ENCODE measurements at places on chromosomes 6 and 20.

GRCh38 chr6:119148098-119148824 lies 69.8 kb upstream of the FAM184A start:
- no peak for DNase-seq

- DNase-seq, result no peak
Observed at GRCh38 chr6:25794784-25795183, 37.1 kb downstream of the SLC17A1 start.

- no peak for DNase-seq
Observed at GRCh38 chr6:118748311-118749062, 97.1 kb upstream of the CEP85L start.

DNA sequence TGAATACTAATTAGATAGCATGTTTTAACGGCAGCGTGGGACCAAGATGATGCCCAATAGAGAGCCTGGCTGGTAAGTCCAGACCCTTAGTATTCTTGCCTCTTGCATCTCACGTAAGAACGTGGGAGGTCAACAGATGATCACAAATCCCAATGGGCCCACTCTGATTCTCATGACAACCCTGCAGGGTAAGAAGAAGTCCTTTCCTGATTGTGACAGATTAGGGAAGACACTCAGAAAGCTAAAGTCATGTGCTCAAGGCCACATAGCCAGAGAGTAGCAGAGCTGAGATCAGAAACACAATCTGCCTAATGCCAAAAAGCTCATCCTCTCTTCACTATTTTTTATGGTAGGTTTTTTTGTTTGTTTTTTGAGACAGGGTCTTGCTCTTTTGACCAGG lies 103.8 kb downstream of the RALGAPA2 start:
- no peak for DNase-seq

DNA sequence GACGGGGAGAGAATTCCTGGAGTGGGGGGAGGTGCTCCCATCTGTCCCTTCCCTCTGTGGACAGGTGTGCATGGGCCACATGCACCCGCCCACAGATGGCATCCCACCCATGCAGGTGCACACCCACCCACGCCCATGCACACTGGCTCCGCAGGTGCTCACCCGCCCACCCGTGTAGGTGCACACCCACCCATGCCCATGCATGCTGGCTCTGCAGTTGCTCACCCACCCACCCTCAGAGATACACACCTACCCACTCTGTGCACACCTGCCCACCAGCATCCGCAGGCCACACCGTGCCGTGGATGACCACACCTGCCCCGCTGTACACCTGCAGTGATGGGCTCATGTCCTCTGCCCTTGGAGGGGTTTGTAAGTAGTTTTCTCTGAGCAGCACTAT lies 132.0 kb downstream of the PHACTR3 start:
- no peak for DNase-seq

DNA sequence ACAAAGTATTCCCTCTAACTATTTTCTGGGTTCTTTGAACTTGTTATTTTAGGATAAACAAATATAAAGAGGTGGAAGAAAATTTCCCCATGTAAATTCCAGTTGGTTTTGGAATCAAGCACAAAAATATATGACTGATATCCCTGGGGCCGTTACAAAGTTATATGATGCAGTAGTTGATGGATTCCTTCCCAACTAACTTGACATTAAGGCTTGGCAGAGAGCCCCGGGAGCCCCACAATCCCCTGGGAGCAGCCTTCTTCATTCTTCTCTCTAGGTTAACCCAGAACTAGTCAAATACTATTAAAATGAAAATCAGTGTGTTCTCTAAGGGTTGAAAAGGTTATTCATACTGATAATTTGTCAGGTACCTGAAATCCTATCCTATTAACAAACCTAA lies 508.9 kb upstream of the SOX4 start:
- no peak for DNase-seq

GRCh38 chr6:152696522-152696921 lies 1.2 kb upstream of the MYCT1 start:
- no peak for DNase-seq

- DNase-seq, result no peak
Observed at GRCh38 chr20:47914792-47915191, 129.5 kb upstream of the SULF2 start.

DNA sequence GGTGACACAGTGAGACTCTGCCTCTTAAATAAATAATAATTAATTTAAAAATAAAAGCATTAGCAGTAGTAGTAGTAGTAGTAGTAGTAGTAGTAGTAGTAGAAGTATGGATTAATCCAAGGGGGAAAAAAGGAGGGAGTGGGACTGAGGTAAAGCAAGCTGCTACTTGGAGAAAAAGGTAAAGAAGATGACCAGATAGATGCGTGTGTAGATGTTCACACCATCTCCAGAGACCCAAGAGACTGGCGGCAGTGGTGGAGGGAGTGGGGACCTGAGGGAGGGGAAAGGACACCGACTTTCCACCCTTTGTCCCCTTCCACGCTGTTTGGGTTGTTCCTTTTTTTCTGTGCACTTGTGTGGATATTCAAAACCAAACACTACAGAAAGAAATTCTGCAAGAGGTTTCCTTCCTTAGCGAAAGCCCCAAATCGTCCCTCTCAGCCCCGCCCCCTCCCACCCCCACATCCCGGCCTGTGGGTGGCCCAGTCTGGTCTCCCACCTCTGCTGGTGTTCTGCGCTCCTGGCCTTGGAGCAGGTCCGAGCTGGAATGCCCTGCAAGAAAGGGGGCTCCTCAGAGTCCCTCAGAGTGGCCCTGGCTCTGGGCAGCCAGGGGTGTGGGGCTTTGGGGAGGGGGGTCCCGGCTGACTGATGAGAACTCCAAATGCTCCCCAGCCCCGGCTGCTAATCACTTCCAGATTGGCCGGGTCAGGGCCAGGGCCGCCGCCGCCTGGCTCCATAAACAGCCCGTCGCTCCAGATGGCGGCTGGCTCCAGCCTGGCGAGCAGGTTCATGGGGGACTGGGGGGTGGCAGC lies 60.2 kb downstream of the UBE2V1 start:
- DNase-seq, result no peak

- DNase-seq, result no peak
Observed at GRCh38 chr6:154251116-154251515, 105.5 kb downstream of the IPCEF1 start.

DNA sequence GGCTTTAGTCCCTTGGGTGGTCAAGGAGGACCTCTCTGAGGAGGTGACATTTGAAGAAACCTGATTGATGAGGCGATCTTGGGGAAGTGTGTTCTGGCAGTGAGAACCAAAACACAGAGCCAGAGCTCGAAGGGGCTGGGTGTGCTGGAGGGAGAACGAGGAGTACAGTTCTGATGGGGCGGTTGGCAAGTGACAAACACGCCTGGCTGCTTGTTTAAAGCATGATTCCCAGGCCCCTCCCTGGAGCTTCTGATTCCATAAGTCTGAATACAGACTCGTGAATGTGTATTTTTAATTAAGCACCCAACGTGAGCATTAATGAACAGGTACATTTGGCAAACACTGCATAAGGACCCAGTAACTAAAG lies 886 bp upstream of the NFATC2 start:
- no peak for DNase-seq

DNA sequence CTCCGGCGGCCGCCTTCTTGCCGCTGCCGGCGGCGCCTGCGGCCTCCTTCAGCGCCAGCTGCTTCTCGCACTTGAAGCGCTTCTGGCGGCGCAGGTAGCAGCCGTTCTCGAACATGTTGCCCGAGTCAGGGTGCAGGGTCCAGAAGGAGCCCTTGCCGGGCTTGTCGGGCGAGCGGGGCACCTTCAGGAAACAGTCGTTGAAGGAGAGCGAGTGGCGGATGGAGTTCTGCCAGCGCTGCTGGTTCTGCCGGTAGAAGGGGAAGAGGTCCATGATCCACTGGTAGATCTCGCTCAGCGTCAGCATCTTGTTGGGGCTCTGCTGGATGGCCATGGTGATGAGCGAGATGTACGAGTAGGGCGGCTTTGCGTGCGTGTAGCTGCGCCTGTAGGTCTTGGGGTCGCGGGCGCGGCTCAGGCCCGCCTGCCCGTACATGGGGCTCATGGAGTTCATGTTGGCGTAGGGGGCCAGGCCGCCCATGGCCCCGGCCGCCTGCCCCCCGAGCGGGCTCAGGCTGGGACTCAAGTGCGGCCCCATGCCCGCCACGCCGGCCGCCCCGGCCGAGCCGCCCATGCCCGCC lies 1.9 kb downstream of the FOXA2 start:
- no peak for DNase-seq

DNA sequence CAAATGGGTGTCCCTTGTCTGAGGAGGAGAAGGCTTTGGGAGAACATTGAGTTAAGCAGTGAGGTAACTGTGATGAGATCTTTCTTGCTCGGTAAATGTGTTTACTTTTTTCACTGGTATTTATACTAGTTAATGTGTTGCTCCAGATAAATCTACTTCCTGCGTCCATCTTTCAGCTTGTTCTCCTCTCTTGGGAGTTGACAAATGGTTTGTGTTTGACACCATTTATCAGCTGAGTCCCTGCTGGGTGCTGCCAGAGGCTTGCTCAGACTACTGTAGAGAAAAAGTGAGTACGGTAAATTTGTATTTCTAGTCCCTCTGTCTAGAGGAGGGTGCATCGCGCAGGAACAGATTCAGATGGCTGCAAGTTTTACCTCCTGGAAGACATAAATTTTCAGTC lies 8.3 kb upstream of the PRDM1 start:
- DNase-seq, result no peak

- no peak for DNase-seq
Observed at GRCh38 chr6:160750276-160750689, 48.2 kb downstream of the PLG start.

DNA sequence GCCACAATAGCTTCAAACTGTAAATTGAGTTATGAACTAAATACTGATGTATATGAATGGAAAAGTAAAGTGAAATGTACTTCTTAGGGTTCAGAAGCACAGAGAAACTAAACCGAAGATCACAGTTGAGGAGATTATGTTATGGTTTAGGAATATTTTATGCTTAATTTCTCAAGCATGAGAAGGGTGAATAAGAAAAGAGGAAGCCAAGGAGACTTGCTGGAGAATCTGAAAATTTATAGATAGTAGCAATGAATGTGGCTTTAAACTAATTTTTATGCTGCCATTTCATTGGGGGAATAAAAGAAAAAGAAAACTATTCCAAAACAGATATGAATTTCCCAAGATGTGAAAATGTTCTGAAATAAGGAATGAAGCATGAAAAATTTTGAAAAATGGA lies 5.6 kb downstream of the ANKS1A start:
- no peak for DNase-seq

GRCh38 chr6:147390909-147391536 lies 117.5 kb upstream of the SAMD5 start:
- no peak for DNase-seq

DNA sequence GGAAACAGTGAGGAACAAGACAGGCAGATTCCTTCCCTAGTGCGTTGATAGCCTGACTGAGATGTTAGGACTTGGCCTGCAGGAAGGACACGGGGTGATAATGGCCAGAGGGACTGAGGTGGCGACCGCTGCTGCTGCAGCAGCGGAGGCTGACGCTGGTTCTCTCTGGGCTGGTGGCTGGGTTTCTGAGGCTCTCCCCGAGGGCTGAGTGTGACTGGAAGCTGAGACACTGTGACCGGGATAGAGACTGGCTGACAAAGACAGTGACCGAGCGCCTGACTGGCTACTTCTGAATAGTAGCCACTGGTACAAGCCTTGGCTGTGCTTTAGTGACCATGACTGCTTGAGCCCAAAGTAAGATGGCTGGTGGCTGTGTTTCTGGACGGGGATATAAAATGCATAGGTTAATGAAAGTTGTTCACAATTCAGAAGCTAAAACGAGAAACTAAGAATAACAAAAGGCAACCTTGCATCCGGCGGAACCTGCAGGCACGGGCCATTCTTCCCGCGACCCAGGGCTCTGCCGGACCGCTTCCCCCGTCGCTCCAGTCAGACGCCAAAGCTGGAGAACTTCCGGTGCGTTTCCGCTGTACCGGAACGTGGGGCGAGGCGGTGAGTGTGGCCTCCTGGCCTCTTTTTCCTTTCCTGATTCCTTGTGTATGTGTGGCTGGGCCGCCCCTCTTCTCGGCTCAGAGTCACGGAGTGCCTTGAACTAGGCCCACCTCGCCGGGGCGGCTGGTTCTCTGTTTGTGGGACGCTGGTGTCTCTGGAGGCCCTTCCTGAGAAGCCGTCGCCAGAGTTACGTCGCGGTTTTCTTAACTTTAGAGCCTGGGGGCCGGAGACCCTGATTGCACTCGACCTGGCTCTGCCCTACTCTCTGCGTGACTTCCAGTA lies at the start of gene AAR2:
Gene AAR2 (plus strand): TSS at position 587 of the 894 bp plus-strand sequence. CDS start 3,391 bp downstream, outside the sequence.
- DNase-seq, result peak; percentile 39

DNA sequence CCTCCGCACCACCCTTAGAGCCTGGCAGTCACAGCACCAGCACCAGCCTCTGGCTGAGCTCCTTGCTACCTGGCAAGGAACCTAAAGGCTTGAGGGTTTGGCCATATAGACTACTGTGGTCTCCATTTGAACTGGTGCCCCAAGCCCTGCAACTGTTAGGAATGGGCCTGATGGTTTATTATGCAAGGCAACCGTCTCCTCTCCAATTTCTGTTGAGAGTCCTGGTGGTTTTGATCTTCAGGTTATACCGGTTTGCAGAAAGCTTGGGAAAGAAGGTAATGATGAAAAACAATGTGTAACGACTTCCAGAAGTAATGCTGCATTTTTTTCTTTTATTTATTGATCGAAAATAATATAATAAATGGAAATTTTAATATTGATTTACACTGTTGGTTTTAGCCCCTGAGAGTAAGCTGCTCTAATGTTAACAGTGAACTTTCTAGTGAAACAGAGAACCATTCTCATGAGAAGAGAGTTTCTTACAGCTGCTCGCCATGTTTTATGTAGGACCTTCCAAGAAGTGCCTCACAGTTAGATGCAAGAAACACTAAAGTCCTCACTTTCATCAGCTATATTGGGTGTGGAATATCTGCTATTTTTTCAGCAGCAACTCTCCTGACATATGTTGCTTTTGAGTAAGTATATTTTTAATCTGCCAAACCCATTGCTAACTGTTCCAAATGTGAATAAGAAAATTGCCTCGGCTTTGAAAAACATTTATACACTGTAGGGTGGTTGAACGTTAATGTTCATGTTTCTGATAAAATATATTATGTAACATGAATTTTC lies 112.8 kb downstream of the ADGRG6 start:
- DNase-seq, result no peak

All from 8988T (cell line).